Caki2 (cell line): ENCODE measurements at places on chromosomes 7 and 10. TPM values are rescaled to one million over a fixed set of nuclear protein-coding genes. Genes with fewer than 3 reads are reported as not detected.

Gene LRRTM3
- total RNA-seq: not detected in 2 replicates

Gene AGR3
- not detected in 2 replicates for total RNA-seq

Gene PRSS2
- total RNA-seq: not detected in 2 replicates

Gene TMEM176B
- total RNA-seq: not detected in 2 replicates

Gene MGAM2
- total RNA-seq: not detected in 2 replicates

Gene LIPF
- total RNA-seq: not detected in 2 replicates

Gene SEC61A2
- 12.2 and 13.6 TPM in 2 replicates for total RNA-seq

Gene UCN3
- not detected in 2 replicates for total RNA-seq

Gene SUGCT
- 6.8 and 9.7 TPM in 2 replicates for total RNA-seq

Gene TFPI2
- 149 and 189 TPM in 2 replicates for total RNA-seq

Gene ADAP1
- total RNA-seq: 8.3 TPM in 1 of 2 replicates, not detected in the other

Gene DMBT1
- not detected in 2 replicates for total RNA-seq

Gene ACSM6
- 0.10 TPM in 1 of 2 replicates, not detected in the other for total RNA-seq

Gene DNAJC12
- total RNA-seq: 0.17 and 5.5 TPM in 2 replicates

Gene COL28A1
- total RNA-seq: 0.17 and 0.84 TPM in 2 replicates

Gene SLC26A3
- not detected in 2 replicates for total RNA-seq

Gene LIMK1
- total RNA-seq: 50.7 and 54.0 TPM in 2 replicates

Gene PRPF18
- 29.9 and 39.0 TPM in 2 replicates for total RNA-seq

Gene NPTX2
- total RNA-seq: 38.3 and 40.5 TPM in 2 replicates

Gene CAMK2B
- 0.14 and 0.23 TPM in 2 replicates for total RNA-seq

Gene RP9
- 11.0 and 39.8 TPM in 2 replicates for total RNA-seq

Gene ACTL6B
- not detected in 2 replicates for total RNA-seq

Gene TMEM213
- total RNA-seq: not detected in 2 replicates

Gene SPAM1
- not detected in 2 replicates for total RNA-seq

Gene MBL2
- total RNA-seq: 0.17 TPM in 1 of 2 replicates, not detected in the other

Gene DKK1
- 4.5 and 8.6 TPM in 2 replicates for total RNA-seq

Gene DOCK4
- 3.5 and 9.5 TPM in 2 replicates for total RNA-seq

Gene PRR15
- total RNA-seq: 4.2 and 12.7 TPM in 2 replicates

Gene NPC1L1
- total RNA-seq: not detected in 2 replicates

Gene PON1
- not detected in 2 replicates for total RNA-seq

Gene FAM25G
- total RNA-seq: not detected in 2 replicates

Gene DPP6
- total RNA-seq: not detected in 2 replicates

Gene CUBN
- 0.03 and 0.34 TPM in 2 replicates for total RNA-seq

Gene KCND2
- not detected in 2 replicates for total RNA-seq

Gene WNT8B
- not detected in 2 replicates for total RNA-seq

Gene KNDC1
- total RNA-seq: 0.90 and 1.1 TPM in 2 replicates

Gene RASA4B
- 1.2 and 2.2 TPM in 2 replicates for total RNA-seq

Gene LGI1
- total RNA-seq: not detected in 2 replicates

Gene AZGP1
- total RNA-seq: 1.1 TPM in 1 of 2 replicates, not detected in the other

Gene CLDN15
- total RNA-seq: 0.81 and 0.93 TPM in 2 replicates

Gene NHLRC2
- 9.8 and 21.8 TPM in 2 replicates for total RNA-seq

Gene C7orf33
- not detected in 2 replicates for total RNA-seq

Gene MRLN
- not detected in 2 replicates for total RNA-seq

Gene CPN1
- total RNA-seq: not detected in 2 replicates

Gene TRIM73
- total RNA-seq: 2.4 and 2.5 TPM in 2 replicates

Gene TPK1
- 31.0 and 37.9 TPM in 2 replicates for total RNA-seq

Gene OPN1SW
- not detected in 2 replicates for total RNA-seq

Gene EPHA1
- not detected in 2 replicates for total RNA-seq

Gene INHBA
- total RNA-seq: 9.5 and 14.4 TPM in 2 replicates

Gene GPR85
- not detected in 2 replicates for total RNA-seq
